Fibroblast of skin of left biceps (primary cell): ENCODE measurements at places on chromosomes 11 and 22.

DNA sequence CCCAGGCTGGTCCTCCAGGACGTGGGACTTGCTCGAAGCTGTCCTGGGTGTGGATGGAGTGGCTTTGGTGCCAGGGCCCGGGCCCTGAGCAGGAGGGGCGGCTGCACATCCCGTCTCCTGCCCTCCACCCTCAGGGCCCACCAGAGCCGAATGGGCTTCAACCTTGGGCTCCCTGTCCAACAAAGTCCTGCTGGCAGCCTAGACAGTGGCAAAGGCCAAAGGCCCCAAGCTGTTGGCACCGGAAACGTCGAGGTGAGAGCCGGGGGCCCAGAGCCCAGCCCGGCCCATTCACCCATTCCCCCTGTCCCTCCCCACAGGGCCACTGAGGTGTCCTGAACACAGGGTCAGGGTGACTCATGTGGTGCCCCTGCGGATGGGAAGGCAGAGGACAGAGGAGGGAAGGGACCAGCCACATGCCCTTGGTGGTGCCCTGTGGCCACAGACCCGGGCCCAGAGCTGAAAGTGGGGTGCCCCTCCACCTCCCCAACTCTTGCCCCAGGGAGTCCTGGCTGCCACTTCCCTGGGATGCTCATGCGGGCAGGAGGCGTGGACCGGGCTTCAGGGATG lies 9.1 kb downstream of the TSPAN32 start:
- DNase-seq: no peak

- no peak for DNase-seq
These were observed 886.9 kb upstream of the CCDC90B start for GRCh38 chr11:84173078-84173477.

DNA sequence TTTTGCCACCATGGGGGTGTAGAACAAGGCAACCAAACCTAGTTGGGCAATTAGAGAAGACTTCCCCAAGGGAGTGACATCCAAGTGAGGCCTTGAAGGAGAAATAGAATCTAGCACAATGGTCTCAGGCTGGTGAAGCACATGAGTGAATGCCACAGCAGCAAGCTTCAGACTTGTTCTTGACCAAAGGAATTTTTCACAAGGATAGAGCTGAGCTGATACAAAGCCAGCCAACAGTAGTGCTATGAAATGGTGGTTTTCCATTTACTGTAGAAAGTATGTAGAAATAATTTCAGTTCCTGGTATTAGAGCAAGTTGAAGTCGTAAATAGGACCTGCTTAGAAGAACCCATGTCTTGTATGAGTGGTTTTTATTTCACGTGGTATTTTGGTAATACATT lies 148.3 kb upstream of the RASSF10 start:
- no peak for DNase-seq

GRCh38 chr11:19887842-19888241 lies 175.2 kb downstream of the NAV2 start:
- no peak for DNase-seq

- no peak for DNase-seq
These were observed 57.1 kb downstream of the ST14 start for GRCh38 chr11:130216591-130217132.
